Choroid plexus epithelial cell (primary cell): ENCODE measurements at places on chromosomes 6 and 20.

DNA sequence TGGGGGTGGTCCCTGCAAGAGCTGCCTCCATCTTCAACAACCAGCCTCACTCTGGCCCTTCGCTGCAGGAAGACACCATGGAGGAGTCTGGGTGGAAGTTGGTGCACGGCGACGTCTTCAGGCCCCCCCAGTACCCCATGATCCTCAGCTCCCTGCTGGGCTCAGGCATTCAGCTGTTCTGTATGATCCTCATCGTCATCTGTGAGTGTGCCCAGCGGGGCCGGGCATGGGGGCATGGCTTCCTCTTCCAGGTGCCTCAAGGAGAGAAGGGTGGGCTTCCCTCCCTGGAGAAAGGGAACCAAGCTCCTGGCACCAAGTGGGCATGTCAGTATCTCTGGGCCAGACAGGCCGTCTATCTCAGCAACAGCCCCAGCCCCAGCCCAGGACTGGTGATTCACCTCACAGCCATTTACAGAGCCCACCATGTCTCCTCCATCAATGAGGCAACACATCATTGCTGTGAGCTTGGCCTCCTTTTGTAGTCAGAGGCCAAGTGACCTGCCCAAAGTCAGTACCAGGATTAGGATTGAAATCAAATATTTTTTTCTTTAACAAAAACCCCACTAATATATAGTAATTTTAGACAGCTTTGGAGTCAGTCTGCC lies 40.2 kb downstream of the TM9SF4 start:
- DNase-seq, result no peak

DNA sequence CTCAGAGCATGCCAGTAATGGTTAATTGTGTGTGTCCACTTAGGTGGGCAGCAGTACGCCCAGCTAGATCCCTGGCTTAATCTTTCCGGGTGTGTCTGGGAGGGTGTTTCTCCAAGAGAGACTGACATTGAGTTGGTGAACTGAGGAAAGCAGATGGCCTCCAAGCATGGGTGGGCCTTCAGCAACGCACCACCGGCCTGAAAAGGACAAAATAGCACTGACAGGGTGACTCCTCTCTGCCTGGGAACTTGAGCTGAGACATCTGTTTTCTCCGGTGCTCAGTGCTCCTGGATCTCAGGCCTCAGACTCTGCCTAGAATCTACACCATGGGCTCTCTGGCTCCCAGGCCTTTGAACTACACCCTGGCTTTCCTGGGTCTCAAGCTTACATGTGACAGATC lies 43.2 kb downstream of the C6orf118 start:
- DNase-seq, result no peak

- DNase-seq, result no peak
These were observed 52.2 kb upstream of the UNC93A start for GRCh38 chr6:167238694-167239467.

DNA sequence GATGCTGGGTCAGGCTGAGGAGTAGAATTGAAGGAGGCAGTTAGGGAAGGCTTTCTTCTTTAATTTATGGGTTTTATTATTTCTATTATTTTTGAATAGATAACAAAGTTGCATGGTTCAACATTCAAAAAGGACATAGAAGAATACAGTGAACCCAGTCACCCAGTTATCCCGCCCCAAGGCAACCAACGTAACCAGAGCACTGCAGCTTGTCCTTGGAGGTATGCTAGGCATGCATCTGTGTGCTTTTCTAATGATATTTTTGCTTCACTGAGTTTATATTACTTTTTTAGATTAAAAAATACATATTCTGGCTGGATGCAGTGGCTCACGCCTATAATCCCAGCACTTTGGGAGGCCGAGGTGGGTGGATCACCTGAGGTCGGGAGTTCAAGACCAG lies 47.4 kb upstream of the DSN1 start:
- peak; percentile 31 for DNase-seq

GRCh38 chr6:106546691-106547414 lies 82.4 kb downstream of the RTN4IP1 start:
- peak; percentile 75 for DNase-seq
